ENCODE measurements at places on chromosomes 13 and 19. TPM values are rescaled to one million over a fixed set of nuclear protein-coding genes. Genes with fewer than 3 reads are reported as not detected.

The KCNC3 gene
- 1.5 TPM for total RNA-seq

The PSG1 gene
- total RNA-seq: 0.20 TPM

The ZNF460 gene
- 0.92 TPM for total RNA-seq

The KEAP1 gene
- total RNA-seq: 54.7 TPM

The PSG7 gene
- total RNA-seq: not detected

The PRODH2 gene
- total RNA-seq: 0.14 TPM
